Osteocyte (in vitro differentiated cells): ENCODE measurements at places on chromosomes 1 and 21.
A peak's percentile ranks its signal among the peaks of the same experiment; 100 is the strongest.

DNA sequence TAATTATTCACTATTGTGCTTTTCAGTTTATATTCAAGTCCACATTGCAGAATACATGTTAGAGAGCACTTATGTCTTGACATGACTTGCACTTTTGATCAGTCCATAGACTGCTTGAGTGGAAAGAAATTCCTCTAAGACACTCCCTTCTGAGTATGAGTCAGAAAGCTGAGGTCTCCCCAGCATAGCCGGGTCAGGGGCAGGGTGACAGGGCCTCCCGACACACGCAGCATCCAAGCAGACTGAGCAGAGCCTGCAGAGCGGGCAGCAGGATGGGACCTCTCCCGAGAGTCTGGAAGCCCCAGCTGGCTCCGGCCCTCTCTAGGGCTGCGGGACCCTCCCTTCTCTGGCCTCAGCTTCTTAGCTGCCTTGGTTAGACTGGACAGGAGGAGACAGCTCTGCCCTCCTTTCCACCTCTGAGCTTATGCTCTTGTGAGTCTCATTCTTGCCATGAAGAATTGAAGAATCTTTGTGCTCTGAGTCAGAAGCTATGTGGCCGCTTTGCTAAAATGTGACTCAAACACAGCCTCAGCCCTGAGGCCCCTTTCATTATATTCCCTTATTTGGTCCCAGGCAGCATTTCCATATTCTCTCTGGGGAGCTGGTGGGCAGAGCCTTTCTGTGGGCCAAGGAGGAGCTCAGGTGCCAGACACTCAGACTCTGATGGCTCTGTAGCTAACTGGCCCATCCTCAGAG lies 11.2 kb upstream of the CAPN2 start:
- no peaks in the 10 kb centered on the region for H3K36me3 ChIP-seq
- DNase-seq, result peak; percentile 86
- peak overlapping the region; percentile 83 for H3K4me3 ChIP-seq
- H3K4me1 ChIP-seq, result peaks cover 74% of the 10 kb centered on the region
- H3K27ac ChIP-seq, result peak overlapping the region; percentile 92

DNA sequence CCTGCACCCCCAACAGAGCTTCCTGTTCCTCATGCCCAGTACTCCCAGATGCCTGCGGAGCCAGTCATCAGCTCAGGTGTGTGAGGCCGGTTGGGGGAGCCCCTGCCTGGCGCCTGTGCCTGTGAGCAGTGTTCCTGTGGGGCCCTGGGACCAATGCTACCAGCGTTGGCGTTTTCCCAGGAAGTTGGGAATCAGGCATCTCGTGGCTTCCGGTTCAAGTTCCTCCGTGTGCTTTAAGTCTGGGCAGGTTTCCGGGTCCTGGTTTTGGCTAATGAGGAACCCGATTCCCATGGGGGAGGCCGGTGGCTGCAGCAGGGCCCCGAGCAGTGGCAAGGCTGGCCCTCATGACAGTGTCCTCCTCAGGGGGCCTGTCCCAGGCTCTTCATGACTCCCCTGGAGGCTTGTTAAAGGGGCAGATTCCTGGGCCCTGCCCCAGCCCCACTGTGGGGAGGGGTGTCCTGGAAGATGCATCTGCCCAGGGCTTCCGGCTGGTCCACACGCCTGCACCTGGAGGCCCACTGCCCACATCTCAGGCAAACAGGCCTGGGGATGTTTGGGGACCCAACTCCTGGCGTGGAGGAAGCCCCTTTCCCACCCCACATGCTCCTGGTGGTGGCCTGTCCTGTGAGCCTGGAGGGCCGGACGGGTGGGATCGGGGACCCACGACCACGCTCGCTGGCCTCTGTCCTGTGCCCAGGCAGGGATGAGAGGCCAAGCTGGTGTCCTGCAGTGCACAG lies 26.2 kb downstream of the TP73 start:
- peaks cover 9% of the 10 kb centered on the region for H3K27me3 ChIP-seq
- no peak overlapping the region for H3K4me3 ChIP-seq
- no peaks in the 10 kb centered on the region for H3K36me3 ChIP-seq
- no peak overlapping the region for H3K27ac ChIP-seq
- peaks cover 4% of the 10 kb centered on the region for H3K4me1 ChIP-seq
- DNase-seq, result no peak

DNA sequence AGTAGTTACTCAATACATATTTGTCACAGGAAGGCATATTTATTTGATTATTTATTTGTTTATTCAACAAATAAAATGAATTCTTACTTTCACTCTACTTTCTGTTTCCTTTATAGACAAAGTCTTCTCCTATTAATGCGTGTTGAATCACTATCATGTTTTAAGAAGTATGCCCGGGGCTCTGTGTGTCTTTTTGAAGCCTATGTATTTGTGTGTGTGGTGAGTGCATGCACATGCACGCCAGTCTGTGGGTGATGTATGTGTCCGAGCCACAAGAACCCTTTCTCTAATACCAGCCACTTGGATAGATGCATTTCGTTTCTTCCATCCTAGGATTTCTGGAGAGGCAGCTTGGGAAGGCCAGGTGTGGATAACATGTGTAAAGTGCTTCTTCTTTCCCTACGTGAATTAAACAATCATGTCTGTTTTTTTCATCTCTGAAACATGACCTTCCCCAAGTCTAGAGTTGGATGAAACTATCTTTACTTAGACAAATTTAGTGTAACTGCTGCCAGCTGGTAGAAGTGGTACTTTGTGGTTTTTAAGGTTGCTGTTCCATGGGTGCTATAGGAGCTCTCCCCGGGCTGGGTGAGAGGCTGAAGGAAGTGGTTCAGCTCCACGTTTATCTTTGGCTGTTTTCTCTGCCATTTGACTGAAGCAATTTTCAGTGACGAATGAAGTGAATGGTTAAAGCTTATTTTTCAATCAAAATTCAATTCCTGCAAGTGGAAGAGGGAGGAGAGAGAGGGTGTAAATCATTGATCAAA lies 46.8 kb upstream of the PPM1J start:
- H3K36me3 ChIP-seq, result no peaks in the 10 kb centered on the region
- H3K27me3 ChIP-seq, result peaks cover 20% of the 10 kb centered on the region
- H3K4me3 ChIP-seq, result no peak overlapping the region
- no peak overlapping the region for H3K27ac ChIP-seq
- peaks cover 3% of the 10 kb centered on the region for H3K4me1 ChIP-seq

- peaks cover 9% of the 10 kb centered on the region for H3K4me1 ChIP-seq
- H3K4me3 ChIP-seq, result no peak overlapping the region
- no peak overlapping the region for H3K27ac ChIP-seq
Observed at GRCh38 chr1:224736619-224737352, 120.7 kb downstream of the CNIH3 start.

DNA sequence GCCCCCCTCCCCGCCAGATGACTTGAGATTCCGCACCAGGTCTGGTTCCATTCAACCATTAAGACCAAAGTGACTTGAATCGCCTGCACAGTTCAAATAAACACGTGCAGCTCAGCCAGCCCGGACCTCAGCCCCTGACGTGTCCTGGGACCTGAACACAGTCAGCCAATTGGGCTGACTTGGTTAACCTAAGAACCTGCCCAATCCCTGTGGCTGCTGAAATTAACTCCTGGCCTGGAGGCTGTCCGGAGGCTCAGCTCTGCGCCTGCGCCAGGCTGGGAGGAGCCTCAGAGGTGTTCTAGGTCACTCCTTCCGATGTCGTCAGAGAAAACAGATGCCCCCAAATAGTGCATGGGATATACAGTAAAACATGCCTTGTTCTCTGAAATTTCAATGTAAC lies 73.4 kb downstream of the SCCPDH start:
- H3K27ac ChIP-seq, result no peak overlapping the region
- H3K4me3 ChIP-seq, result no peak overlapping the region
- H3K27me3 ChIP-seq, result no peaks in the 10 kb centered on the region
- H3K36me3 ChIP-seq, result no peaks in the 10 kb centered on the region

DNA sequence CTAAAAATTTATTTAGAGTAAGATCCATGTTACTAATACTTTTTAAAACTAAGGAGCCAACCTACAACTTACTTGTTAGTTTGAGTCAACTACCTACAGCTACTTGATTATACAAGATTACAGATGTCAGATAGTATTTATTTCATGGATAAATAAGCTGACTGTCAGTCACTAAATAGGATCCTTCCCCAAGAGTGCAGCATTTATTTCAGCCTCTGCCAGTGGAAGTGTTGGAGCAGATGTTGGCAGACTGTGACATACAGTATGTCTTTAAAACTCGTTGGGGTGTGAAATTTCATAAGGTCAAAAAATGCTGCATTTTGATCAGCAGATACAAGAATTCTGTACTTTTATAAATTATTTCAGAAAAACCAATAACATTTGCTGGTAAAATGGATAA lies 156.2 kb downstream of the AKT3 start:
- peaks cover 12% of the 10 kb centered on the region for H3K36me3 ChIP-seq
- DNase-seq, result no peak
- H3K4me1 ChIP-seq, result peaks cover 19% of the 10 kb centered on the region
- H3K4me3 ChIP-seq, result no peak overlapping the region
- H3K27ac ChIP-seq, result no peak overlapping the region

GRCh38 chr1:13722808-13723360 lies 22.9 kb downstream of the PRDM2 start:
- no peak overlapping the region for H3K27ac ChIP-seq
- no peak for DNase-seq
- H3K4me1 ChIP-seq, result peaks cover 12% of the 10 kb centered on the region
- no peak overlapping the region for H3K4me3 ChIP-seq
- no peaks in the 10 kb centered on the region for H3K27me3 ChIP-seq
- H3K36me3 ChIP-seq, result no peaks in the 10 kb centered on the region

DNA sequence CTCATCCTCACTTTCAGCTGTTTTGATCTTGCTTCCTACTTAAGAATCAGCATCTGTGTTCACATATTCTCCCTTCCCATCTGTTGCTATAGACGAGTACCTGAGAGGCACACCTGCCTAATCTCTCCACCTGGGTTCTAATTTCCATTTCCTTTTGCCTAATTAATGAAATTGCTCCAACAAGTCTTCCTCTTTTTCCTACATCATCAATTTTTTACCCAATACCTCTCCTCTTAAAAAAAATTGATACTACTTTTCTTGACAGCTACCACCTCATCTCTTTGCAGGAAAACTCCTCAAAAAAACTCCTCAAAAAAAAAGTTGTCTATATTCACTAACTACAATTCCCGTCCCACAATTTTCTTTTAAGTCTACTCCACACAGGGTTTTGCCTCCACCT lies 71.8 kb downstream of the NME7 start:
- peaks cover 20% of the 10 kb centered on the region for H3K36me3 ChIP-seq
- peaks cover 20% of the 10 kb centered on the region for H3K4me1 ChIP-seq
- H3K4me3 ChIP-seq, result no peak overlapping the region
- no peak for DNase-seq
- no peaks in the 10 kb centered on the region for H3K27me3 ChIP-seq

DNA sequence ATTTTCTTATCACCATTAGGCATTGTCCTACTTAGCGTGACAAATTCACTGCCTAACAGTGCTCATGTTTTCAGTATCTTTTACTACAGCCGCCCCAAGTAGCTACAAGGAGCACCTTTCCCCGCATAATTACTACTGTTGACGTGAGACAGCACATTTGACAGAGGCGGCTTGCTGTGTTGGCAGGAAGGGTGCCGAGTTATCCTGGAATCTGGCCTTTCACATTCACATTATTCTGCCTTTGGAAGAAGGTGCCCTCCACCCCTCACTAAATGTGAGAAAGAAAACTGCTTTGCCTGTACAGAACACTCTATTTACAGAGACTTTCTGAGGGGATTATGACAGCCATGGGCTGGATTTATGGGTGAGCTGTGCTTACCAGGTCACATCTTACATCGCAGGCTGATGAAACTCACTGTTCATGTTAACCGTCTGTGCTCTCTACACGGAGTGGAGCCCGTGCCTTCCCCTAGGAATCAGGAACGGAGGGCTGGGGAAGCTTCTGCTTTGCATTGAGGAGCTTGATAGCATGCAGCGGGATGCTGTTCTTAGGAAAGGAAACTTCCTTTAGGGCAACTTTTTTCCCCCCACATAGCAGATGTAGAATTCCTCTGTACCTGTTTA lies 148.0 kb upstream of the ZRANB2 start:
- DNase-seq, result no peak
- no peaks in the 10 kb centered on the region for H3K36me3 ChIP-seq
- H3K27ac ChIP-seq, result no peak overlapping the region
- H3K4me3 ChIP-seq, result no peak overlapping the region

DNA sequence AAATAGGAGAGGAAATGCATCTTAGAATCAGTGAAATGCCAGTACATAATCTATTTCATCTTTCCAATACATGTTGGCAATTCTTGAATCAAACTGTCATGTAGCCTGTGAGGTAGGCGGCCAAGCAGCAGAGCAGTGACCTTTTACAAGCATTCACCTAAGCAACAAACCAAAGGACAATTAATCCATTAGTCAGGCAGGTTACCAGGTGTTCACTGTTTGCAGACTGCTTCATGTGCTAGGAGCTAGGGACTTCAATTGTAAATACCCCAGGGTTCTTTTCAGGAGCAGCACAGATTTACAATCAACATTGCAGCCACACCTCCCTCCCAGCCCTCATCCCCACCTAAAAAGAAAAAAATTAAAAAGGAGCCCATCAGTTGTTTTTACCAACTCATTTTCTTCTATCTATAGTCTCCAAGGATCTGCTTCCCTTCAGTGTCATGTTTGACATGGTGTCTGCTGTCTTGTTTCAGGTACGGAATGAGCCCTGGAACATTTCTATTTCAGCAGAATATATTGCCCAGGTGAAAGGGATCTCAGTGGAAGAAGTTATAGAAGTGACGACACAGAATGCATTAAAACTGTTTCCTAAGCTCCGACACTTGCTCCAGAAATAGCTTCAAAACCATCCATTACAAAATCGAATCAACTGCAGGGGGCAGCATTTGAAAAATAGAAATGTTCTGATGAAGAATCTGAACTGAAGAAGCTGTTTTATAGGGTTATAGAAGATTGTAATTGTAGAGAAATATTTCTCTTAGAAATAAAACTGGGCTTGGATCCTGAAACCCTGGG lies 23.0 kb downstream of the TATDN3 start:
- no peaks in the 10 kb centered on the region for H3K27me3 ChIP-seq
- peaks cover 5% of the 10 kb centered on the region for H3K36me3 ChIP-seq
- no peak overlapping the region for H3K4me3 ChIP-seq
- no peak for DNase-seq
- no peak overlapping the region for H3K27ac ChIP-seq
- H3K4me1 ChIP-seq, result no peaks in the 10 kb centered on the region

GRCh38 chr1:40047769-40048168 lies 7.2 kb downstream of the CAP1 start:
- peak overlapping the region; percentile 73 for H3K27ac ChIP-seq
- no peak overlapping the region for H3K4me3 ChIP-seq
- H3K4me1 ChIP-seq, result peaks cover 60% of the 10 kb centered on the region
- H3K27me3 ChIP-seq, result no peaks in the 10 kb centered on the region
- DNase-seq, result no peak
- H3K36me3 ChIP-seq, result peaks cover 14% of the 10 kb centered on the region

DNA sequence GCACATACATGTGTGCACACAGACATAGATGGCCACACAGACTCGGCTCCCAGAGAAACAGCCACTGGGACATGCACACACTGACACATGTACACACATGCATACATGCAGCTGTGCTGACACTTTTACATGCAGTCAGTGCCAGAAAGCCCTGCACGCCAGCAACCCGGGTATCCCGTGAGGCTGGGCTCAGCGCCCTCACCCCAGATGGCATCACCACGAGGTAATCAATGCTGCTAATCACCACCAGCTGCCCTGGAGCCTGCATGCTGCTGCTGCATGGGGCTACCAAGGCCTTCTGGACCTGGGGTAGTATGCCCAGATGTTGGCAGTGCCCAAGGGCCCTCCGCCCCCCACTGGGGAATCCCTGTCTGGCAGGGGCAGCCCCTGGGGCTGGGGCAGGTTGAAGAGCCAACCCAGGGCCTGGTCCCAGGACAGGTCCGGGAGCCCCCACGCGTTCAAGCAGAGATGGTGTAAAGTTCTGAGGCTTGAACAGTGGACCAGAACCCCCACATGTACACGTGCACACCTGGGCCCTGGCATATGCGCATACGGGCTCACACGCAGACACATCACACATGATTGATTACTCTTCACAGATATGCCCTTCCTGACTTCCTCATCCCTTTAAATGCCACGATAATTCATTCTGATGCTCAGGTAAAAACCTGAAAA lies 2.7 kb upstream of the COL16A1 start:
- H3K36me3 ChIP-seq, result no peaks in the 10 kb centered on the region
- H3K4me3 ChIP-seq, result no peak overlapping the region
- no peaks in the 10 kb centered on the region for H3K27me3 ChIP-seq
- no peak for DNase-seq
- peak overlapping the region; percentile 32 for H3K27ac ChIP-seq
